ENCODE measurements at places on chromosomes 16 and 17.
A peak's percentile ranks its signal among the peaks of the same experiment; 100 is the strongest.

GRCh38 chr17:78407387-78408000, 29.0 kb downstream of the PGS1 start:
- DNase-seq, result no peak

DNA sequence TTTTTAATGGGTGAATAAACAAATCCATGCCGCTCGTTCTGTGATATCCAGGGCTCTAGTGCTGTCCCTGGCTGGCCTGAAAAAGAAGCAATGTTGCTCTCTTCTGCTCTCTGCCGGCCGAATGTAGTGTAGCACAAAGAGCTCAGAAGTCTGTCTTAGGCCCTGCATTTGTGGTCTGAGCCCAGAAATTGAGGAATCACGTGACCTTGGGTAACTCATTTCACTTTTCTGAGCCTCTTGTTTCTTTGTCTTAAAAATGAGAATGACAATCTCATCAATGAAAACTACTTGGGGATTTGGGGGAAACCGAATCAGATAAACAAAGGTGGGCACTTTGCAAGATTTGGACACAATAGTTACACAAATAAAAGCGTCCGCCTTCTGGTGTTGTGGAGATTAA, 381.6 kb upstream of the ASIC2 start:
- peak; percentile 78 for DNase-seq

DNA sequence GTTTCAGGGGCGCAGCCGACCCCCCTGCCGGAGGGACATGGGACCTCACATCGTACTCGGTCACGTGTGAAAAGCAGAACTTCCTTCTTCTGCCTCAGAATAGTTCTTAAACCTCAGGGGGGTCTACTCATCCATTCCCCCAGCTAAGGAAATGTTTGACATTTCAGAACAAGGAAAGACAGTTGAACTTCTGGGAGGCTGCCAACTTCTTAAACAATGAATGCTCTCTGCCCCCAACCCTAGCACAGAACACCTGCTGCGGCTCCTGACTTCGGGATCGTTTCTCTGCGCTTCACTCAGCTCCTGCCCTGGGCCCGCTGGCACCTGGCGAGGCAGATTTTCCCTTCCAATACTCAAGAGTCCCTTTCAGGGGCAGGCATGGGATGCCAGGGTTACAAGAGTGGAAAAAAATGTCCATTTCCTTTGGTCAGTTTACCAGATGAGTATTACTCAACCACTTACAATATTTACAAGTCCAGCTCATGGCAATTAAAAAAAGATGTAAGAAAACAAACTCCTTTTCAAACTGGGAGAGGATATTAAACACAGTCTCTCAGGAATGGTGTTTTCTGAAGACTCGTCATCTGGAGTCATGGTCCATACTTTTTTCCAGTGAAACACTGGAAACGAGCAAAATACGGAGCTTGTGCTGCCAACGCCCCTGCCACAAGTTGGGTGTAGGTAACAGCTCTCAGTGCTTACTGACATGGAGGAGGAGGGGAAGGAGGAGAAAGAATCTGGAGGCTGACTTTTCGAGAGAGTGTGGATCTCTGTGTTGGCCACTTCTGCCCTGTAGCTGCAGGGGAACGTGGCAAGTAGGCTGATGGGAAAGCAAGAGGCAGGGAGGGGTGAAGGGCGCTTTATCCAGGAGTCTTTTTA, 235.7 kb downstream of the NTN1 start:
- no peak for DNase-seq

DNA sequence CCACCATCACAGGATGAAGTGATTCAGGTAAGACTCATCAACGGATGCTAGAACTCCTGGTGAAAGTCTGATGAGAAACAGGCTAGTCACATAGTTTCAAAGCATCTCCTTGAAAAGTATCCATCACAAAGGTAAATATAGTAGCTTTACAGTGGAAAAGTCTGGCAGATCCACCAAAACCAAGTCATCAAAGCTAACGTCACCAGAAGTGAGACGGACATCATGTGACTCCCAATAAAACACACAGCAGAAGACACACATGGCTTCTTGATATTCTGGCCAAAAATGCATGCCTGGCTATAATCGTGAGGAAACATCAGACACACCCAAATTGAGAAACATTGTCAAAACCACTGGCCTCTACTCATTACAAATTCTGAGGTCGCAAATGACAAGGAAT, 17.9 kb upstream of the TRPV3 start:
- no peak for DNase-seq

- no peak for DNase-seq
Measured at GRCh38 chr17:290626-291025, 62.0 kb downstream of the RPH3AL start.

DNA sequence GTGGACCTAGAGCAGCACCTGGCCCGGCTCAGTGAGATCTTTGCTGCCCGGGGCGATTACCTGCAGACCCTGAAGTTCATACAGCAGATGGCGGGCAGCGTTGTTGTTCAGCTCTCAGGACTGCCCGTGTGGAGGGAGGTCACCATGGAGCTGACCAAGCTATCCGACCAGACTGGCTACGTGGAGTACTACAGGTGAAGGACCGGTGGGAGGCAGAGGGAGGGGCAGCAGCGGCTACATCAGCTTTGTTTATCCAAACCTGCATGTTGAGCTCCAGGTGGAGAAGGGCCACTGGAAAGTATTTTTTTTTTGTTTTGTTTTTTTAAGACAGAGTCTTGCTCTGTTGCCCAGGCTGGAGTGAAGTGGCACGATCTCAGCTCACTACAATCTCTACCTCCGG, 23.9 kb downstream of the TTYH2 start:
- DNase-seq, result no peak

DNA sequence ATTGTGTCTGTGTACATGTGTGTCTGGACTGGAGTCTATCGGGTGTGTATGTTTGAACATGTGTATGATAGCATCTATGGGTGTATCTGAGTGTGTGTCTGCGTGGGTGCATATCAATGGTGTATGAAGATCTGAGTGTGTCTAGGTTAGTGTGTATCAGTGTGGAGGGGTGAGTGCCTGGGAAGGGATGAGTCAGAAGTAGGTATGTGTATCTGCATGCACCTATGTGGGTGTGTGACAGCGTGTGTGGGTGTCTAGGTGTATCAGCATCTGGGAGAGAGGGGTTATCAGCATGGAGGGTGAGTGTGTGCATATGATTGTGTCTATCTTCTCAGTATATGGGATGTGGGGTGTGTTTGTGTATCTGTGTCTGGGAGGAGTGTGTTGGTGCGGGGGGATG, 58.2 kb upstream of the LHX1 start:
- no peak for DNase-seq

DNA sequence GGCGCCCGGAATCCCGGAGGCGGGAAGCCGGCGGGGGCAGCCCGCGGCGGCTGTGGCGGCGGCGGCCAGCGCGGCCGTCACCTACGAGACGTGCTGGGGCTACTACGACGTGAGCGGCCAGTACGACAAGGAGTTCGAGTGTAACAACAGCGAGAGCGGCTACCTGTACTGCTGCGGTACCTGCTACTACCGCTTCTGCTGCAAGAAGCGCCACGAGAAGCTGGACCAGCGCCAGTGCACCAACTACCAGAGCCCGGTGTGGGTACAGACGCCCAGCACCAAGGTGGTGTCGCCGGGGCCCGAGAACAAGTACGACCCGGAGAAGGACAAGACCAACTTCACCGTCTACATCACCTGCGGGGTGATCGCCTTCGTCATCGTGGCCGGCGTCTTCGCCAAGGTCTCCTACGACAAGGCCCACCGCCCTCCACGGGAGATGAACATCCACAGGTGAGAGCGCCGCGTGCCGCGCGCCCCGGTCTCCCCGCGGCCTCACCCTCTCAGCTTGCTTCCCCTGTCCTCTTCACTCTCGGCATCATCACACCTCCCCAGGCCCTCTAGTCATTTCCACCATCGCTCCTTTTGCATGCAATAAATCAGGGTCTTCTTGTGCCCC, 706 bp downstream of the SHISA6 start:
- peak; percentile 51 for DNase-seq

DNA sequence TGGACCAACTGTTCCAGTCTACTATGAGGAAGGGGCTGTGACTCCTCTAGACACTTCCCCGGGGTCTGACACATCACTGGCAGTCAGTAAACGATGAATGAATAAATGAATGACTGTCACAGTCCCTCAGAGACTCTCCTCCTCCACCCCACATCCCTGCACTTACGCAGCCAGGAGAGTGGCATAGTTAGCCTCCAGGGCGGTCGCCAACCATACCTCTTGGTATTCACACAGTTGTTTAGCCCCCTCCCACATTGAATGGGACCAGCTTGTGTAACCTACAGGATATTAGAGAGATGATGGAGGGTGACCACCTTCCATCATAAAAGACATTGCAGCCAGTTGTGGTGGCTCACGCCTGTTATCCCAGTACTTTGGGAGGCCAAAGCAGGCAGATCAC, 25.7 kb downstream of the UBALD1 start:
- no peak for DNase-seq

DNA sequence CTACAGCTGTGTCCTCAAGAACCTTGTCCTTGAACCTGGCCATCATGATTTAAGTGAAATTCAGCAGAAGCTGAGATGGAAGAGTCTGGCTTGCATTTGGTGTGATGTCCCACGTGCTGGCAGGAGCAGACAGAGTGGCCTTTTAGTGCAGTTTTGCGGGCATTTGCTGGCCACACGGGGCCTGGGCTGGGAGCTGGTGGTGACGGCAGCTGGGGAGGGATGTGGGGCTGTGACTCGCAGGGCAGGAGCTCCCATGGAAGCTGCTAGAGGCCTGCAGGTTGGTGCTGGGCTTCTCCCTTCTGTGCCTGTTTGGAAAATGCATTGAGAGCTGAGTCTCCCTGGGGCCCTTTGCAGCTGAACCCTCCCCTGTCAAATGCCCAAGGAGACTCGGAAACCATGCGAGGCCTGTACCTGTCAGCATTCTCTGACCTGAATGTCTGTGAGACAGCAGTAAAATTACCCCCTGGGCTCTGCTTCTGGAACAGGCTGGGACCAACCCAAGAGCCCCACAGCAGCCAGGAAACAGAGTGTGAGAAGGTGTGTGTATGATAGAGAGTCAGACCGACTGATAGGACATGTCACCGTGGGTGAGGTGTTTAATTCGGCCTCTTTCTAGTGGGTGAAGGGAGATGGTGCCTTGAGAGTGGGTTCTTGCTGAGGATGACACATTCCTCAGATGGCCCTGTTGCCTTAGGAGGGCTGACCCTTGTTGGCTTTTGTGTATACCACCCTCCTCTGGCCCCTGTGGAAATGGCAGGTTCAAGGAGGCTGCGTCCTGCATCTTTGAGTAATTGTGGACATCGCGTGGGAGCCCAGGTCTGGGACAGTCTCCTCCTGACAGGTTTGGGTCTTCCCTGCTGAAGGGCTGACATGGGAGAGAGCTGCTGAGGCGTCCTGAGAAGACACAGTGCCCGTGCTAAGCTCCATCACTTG, 145.5 kb downstream of the MSI2 start:
- no peak for DNase-seq

DNA sequence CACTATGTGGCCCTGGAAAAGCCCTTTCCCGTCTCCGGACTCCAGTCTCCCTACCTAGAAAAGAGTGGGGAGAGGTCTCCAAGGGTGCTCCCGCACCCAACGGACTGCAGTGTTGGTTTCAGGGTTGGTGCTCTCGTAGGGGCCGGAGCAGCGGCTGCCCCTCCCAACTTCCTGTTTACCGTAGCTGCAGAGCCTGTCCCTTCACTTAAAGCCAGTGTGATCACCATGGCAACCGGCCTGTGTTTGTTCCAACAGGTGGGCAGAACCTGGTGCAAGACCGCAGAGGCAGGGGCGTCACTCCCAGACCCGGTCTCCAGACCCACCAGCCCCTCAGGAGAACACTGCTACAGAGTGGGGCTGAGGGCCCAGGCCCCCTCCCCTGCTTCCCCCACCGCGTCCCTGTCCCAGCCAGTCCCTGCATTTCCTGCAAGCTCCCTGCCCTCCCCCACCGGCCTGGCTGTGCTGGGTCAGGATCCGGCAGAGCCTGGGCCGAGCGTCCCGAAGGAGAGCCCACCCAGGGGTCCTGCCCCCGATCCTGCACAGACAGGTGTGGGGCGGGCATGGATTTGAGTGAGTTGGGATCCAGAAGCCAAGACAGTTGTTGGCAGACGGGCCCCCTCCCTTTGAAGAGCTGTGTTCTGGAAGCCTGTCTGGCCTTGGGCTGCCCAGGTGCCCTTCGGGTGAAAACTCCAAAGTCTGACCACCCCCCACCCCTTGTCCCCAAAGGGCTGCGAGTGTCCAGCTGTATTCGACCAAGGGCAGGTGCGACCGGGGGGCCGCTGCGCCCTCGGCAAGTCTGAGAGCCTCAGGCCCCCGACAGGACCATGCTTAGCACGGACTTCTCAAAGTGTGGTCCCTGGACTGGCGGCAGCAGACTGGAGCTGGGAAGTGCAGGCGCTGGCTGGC, 1.5 kb upstream of the BAIAP3 start:
- peak; percentile 88 for DNase-seq

DNA sequence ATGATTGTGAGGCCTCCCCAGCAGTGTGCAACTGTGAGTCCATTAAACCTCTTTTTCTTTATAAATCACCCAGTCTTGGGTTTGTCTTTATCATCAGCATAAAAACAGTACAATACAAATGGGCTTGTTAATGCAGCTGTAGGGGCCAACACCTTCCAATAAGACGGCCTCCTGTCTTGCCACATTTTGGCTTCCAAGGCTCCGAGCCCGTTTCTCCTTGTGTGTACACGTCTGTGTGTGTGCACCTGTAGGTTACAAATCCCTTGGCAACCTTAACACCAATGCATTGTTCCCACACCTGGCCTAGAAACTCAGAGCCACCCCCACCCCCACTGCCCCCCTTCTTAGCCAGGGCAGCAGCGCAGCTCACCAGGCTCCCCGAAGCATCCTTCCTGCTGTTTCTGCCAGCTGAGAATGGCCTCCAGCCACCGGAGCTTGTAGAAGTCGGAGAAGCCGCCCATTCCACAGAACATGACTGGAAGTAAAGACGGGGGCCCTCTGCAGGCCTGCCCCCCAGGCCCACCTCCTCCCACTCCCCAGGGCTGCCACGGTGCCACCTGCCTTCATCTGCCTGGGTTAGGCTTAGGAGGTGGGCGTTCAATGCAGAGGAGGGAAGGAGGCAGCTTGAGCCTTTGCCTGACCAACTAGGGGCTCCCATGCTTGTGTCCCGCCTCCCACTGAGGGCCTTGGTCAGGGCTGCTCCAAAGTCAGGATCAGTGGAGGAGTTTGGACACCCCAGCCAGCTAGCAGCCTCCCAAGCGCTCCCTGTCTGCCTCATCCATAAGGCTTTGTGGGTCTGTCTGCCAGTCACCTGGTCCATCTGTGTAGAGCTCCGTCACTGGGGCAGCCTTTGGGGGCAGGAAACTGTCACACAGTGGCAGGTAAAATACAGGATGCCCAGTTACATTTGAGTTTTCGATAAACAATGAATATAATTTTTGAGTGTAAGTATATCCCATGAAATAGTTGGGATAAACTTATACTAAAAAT, 10.6 kb downstream of the C16orf89 start:
- no peak for DNase-seq

GRCh38 chr17:40124279-40125141, 2.7 kb downstream of the MSL1 start:
- DNase-seq, result peak; percentile 58

DNA sequence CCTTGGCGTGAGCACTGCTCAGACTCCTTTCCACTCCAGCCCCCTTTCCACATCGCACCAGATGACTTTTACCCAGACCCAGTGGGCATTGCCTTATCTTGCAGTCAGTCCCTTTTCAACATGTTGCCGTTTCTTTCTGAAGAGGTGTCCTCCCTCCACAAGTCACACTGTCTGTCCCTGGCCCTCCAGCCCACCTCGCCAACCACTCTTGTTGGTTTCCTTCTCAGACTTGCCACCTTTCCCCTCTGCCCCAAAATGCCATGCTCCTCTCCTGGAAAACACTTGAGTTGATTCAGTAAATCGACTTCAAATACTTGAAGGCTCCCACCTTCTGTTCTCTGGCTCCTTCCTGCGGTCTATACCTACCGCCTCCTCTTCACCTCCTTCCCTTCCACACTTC, 7.5 kb upstream of the ADAM11 start:
- DNase-seq, result no peak
